Activated CD4-positive, alpha-beta T cell treated with anti-CD3 and anti-CD28 coated beads, Interleukin-2, amount 50 U/mL, for 4 hours (primary cell): ENCODE measurements at places on chromosomes 12 and 14.

GRCh38 chr12:84803661-84804060, 108.9 kb downstream of the SLC6A15 start:
- no peak for DNase-seq

GRCh38 chr12:3755898-3756297, 3.0 kb upstream of the CRACR2A start:
- no peak for DNase-seq

- DNase-seq: no peak
Measured at GRCh38 chr12:10196210-10196609, 16.5 kb upstream of the GABARAPL1 start.

GRCh38 chr12:92030618-92031017, 115.0 kb downstream of the BTG1 start:
- peak; percentile 30 for DNase-seq

DNA sequence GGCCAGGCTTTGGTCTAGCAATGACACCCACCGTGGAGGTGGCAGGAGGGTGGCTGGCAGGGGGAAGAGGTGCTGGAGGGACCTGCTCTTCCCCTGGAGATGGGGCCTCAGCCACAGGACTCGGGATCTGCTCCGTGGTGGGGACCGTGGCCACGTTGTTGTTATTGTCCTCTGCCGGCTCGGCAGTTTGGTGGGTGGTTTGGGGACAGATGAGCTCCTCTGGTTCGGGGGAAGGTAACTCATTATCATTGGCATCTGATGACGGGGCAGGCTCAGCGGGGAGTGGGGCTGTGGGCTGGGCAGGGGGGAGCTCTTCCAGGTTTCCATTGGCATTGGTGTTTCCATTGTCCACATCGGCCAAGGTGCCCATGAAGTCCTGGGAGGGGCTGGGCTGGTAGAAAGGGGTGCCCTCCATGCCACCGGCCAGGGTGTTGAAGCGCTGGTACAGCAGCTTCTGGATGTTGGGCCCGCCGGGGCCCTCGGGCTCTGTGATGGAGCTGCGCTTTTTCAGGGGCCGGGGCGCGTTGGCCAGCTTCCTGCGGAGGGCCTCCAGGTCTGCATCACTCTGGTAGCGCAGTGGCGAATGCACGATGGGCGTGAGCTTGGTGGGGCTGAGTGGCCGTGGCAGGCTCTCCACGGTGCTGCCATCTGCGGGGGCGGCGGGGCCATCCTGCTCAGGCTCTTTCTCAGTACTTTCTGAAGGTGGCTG, 24.3 kb downstream of the ZFYVE21 start:
- no peak for DNase-seq

- DNase-seq: no peak
Measured at GRCh38 chr14:78829274-78829673, 659.1 kb downstream of the NRXN3 start.

GRCh38 chr12:112408621-112409020, 784 bp downstream of the RPL6 start:
- DNase-seq: peak; percentile 10

DNA sequence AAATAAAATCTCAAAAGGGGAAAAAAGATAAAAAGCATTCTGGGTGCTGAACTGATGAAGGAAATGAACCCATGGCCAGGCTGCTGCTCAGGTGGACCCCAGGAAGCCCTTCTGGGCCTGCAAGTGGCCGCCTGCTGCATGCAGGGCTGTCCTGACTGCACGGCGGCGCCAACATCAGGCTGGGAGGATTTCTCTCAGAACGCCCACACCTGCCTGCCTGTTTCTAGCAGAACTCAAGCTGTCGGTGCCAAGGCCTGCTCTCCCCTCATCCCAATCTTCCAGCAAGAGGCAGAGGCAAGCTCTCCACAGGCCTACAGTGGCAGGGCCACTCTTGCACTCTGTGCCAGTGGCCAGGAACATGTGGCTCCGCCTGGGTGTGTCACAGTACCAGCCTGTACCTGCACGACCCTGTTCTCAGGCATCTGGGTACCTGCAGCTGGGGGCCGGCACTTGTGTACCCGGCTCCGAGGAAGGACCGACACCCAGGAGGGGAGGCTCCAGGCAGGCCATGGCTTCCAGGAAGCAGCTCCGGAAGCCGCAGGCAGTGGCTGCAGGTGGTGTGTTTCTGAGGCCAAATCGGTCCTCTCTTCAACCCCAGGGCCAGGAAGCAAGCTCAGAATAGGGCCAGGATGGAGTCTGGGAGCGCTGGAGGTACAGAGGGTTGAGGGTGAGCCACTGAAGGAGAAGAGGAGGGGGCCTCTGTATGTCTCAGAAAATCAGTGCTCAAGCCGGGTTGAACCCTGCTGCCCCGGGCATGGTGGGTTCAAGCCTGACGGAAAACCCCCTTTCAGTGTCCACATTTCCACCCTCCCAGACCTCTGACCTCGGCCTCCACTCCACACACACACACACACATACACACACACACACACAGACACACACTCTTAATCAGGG, 2.5 kb upstream of the INF2 start:
- no peak for DNase-seq

DNA sequence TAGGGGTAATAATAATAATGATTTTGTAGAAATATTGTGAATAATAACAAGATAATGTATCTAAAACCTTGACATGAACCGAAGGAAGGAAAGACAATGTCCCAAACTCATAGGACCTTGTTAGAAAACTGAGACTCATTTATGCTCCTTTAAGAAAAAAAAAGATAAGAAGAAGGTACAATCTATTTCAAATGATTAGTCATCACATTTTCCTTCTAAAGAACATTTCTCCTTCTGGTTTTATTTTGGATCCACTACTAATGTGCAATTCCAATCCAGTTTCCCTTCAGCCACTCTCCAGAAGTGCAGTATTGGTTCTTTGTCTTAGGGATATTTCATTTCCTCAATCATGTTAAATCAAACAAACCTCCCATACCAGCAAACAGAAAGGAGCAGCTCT, 526.7 kb downstream of the FUT8 start:
- no peak for DNase-seq

GRCh38 chr12:58584880-58585279, 335.4 kb downstream of the LRIG3 start:
- no peak for DNase-seq

DNA sequence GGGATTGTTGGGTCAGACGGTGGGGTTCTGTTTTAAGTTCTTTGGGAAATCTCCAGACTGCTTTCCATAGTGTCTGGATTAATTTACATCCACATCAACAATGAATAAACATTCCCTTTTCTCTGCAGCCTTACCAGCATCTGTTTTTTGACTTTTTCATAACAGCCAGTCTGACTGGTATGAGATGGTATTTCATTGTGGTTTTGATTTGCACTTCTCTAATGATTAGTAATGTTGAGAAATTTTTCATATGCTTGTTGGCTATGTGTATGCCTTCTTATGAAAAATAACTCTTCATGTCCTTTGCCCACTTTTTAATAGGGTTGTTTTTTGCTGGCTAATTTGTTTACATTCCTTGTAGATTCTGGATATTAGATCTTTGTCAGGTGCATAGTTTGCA, 140.8 kb upstream of the CNTN1 start:
- no peak for DNase-seq
